Pancreas (tissue), 10 donors: ENCODE measurements at places on chromosomes 5 and 9. TPM values are rescaled to one million over a fixed set of nuclear protein-coding genes. Genes with fewer than 3 reads are reported as not detected.

The RABL6 gene
- 56.2 TPM for total RNA-seq

The LECT2 gene
- total RNA-seq = not detected

The SOHLH1 gene
- total RNA-seq = not detected

The PCDHB15 gene
- 2.4 TPM for total RNA-seq

The BSPRY gene
- 15.2 TPM for total RNA-seq

The C5orf58 gene
- total RNA-seq = not detected

The PAEP gene
- total RNA-seq = not detected

The LCN1 gene
- not detected for total RNA-seq

DNA sequence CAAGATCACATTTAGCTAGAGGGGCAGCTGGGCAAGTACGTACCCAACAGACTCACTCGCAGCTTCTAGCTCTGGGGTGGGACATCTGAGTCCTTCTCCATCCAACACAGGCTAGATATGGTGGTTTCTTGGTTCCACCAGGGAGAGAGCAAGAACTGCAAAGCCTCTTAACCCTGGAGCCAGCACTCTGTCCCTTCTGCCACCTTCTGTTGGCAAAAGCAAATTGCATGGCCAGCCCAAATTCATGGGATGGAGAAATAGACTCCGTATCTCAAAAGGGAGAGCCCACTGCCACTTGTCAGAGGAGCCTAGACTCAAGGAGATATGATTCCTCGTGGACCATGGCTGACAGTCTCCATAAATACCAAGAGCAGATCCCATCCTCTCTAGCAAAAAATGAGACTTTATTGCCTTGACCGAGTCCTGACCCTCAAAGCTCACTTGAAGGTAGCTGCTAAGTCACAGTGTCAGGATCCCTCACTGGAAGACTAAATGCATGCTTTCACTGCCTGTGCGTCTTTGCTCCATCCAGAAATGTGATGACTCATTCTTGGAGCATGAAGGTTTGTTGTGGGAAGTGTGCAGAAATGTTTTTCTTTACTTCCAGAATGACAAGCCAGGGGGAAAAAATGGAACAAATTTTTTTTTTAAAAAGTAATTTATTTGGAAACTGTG, 28.8 kb upstream of the ROR2 start:
- DNase-seq = no peak

GRCh38 chr5:126015235-126016181, 407.7 kb upstream of the GRAMD2B start:
- DNase-seq = no peak

DNA sequence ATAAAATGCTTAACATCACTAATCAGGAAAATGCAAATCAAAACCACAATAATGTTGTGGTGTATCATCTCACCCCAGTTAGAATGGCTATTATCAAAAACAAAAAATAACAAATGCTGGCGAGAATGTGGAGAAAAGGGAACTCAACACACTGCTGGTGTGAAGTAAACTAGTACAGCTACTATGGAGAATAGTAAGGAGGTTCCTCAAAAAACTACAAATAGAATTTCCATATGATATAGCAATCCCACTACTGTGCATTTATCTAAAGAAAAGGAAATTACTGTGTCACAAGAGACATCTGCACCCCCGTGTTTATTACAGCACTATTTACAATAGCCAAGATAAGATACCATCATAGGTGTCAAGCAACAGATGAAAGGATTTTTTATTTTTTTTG, 214.5 kb upstream of the RASA1 start:
- DNase-seq = no peak

DNA sequence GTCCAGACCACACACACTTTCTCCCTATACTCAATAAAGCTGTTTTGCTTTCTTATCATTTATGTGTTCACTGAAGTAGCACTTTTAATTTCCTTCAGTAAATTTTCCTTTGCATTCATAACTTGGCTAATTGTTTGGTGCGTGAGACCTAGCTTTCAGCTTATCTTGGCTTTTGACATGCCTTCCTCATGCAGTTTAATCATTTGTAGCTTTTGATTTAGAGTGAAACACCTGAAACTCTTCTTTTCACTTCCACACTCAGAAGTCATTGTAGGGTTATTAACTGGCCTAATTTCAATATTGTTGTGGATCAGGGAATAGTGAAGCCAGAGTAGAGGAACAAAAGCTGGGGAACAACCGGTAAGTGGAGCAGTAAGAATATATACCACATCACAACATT, 114.7 kb downstream of the ST8SIA4 start:
- DNase-seq = no peak

- no peak for DNase-seq
These were observed 634.8 kb upstream of the FAM174A start for GRCh38 chr5:99900302-99900852.

GRCh38 chr9:108211411-108211955, 644.3 kb downstream of the ACTL7B start:
- DNase-seq = no peak

- no peak for DNase-seq
These were observed 8.3 kb downstream of the NFIL3 start for GRCh38 chr9:91415290-91415689.

GRCh38 chr9:97437051-97437600, 25.2 kb downstream of the TDRD7 start:
- no peak for DNase-seq

GRCh38 chr5:59423021-59423420, 470.5 kb downstream of the PDE4D start:
- DNase-seq = no peak

DNA sequence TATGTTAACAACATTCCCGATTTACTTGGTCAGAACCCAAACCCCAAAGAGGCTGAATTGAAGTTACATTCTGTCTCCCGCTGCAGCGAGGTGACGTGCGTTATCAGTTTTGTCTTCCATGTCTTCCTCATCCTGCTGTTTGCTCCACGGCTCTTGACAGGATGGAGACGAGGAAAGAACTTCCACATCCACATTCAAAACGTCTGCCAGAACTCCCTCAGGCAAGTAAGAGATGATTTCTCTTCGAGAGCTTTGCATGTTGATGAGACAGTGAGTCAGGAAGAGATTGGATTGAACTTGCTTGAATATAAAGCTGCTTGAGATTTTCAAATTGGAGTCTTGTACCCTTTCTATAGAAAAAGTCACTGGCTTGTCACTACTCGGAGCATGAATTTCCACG, 242.6 kb downstream of the AUH start:
- DNase-seq = no peak

- DNase-seq = no peak
These were observed 86.0 kb downstream of the ANKRD55 start for GRCh38 chr5:56147106-56147505.

- no peak for DNase-seq
These were observed 120.2 kb upstream of the DAB2 start for GRCh38 chr5:39544941-39545340.

DNA sequence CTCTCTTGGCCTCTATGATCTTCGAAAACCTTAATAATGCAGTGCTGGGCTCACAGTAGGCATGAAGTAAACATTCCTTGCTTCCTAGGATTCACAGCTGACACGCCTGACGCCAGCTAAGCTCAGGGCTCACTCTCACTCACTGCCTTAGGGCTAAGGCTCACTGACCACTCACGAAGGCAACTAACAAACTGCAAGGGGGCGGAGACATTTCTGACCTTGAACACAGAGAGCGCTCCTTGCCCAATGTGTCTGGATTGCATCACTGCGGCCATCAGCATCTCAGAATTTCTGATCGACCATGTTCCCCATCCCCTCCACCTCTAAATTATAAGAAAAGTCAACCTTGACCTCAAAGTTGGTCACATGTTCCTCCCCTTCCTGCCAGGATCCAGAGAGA, 372.6 kb downstream of the EBF1 start:
- DNase-seq = no peak

DNA sequence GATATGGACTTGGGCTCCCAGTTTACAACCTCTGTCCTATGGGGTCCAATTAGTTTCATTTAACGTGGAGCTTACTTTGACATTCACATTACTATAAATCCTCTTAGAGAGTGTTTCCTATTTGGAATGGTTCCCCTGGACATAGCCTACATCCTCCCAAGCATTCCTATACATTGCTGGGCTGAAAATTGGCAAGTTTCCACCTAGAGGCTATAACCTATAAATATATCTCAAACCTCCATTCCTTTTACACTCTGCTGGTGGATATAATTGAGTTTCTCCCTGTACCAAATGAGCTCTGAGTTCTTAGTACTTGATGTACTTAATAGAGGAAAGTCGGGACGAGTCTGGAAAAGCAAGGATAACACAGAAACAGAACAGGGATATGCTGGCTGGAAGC, 172.8 kb downstream of the ASTN2 start:
- no peak for DNase-seq

DNA sequence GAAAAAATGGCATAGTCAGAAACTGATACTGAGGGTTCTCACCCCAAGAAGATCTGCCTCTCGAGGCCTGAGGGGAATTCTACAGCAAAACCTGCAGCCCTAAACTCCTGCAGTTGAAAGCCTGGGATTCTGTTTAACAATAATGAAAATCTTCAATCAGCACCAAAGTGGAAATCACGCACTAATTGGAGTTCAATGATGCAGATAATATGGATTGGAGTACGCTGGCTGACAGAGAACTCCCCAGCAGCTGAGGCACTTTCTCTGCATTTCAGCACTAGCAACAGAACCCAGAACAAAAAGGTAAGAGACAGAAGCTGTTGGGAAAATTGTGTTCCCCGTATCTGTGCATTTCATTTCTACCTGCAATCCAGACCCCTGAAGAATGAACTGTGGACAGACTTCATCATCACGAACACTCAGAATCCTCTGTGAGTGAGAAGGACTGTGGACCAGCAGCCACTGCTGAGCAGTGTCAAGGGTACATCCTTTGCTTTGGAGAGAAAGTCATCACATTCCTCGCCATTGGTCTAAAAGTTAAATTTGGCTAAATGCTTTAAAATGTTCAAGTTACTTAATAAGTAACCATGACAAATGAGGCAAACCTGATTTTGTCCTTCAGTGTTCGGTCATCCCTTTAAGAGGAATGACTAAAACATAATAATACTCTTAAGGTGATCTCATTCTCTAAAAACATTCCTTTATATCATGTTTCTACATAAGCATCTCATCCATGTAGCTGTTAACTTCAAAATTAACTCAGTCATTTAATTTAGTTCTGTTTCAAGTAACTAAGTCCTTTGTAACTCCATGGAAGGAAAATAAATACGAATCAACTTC, 126.1 kb downstream of the GAS1 start:
- no peak for DNase-seq

DNA sequence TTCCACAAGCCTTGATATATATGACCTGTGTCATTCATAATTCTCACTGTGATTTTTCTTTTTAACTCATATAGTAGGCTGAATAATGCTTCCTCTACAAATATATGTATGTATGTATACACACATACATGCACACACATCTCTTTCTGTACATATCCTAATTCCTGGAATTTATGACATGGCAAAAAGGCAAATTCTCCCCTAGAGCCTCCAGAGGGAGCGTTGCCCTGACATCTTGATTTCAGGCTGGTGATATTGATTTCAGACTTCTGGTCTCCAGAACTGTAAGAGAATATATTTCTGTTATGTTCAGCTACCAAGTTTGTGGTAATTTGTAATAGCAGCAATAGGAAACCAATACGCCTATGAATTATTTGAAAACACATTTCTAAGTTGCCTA, 166.6 kb upstream of the GAS1 start:
- DNase-seq = no peak

- no peak for DNase-seq
These were observed 66.3 kb downstream of the RAPGEF1 start for GRCh38 chr9:131673531-131673930.

DNA sequence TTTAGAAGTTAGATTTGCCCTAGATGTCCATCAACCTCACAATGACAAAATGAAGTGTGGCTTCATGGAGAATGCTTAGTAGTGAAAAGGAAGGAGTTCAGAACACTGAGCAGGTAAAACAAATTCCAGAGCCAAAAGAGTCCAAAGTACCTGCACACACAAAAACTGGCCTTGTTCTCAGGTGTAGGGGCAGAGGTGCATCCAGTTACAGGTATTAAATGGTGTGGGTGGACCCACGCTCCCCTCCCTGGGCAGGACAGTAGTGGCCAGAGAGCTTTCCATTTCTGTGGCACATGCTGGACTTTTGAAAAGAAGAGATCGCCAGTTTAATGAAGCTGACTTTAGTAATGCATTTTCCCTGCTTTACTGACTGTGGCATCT, 47.2 kb downstream of the SECISBP2 start:
- no peak for DNase-seq

GRCh38 chr5:179558932-179559283, 8.6 kb downstream of the RUFY1 start:
- DNase-seq = peak; percentile 59

DNA sequence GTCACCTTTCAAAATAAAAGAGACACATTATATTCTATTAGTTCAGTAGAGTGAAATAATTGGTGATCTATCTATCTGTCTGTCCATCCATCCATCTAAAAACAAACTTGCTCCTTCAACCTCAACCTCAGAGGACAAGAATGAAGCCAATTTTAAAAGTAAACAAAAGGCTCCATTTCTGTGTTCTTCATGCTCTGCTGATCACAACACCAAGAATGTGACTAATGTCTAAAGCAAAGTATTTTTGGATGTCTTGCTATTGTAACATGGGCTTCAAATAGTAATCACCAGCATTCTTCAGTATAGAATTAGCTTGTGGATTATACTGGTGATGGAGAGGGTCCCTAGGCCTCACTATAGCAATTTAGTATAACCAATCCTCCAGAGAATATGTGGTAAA, 1304.4 kb downstream of the MAT2B start:
- DNase-seq = no peak

DNA sequence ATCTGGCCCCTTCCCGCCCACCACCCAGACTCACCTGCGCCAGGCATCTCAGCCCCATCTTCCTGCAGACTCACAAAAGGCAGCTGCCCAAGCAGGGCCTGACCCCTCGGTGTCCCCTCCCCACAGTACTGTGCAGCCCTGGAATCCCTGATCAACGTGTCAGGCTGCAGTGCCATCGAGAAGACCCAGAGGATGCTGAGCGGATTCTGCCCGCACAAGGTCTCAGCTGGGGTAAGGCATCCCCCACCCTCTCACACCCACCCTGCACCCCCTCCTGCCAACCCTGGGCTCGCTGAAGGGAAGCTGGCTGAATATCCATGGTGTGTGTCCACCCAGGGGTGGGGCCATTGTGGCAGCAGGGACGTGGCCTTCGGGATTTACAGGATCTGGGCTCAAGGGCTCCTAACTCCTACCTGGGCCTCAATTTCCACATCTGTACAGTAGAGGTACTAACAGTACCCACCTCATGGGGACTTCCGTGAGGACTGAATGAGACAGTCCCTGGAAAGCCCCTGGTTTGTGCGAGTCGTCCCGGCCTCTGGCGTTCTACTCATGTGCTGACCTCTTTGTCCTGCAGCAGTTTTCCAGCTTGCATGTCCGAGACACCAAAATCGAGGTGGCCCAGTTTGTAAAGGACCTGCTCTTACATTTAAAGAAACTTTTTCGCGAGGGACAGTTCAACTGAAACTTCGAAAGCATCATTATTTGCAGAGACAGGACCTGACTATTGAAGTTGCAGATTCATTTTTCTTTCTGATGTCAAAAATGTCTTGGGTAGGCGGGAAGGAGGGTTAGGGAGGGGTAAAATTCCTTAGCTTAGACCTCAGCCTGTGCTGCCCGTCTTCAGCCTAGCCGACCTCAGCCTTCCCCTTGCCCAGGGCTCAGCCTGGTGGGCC, 1.9 kb downstream of the IL13 start:
- DNase-seq = no peak
